ENCODE measurements at places on chromosomes 4 and X.

DNA sequence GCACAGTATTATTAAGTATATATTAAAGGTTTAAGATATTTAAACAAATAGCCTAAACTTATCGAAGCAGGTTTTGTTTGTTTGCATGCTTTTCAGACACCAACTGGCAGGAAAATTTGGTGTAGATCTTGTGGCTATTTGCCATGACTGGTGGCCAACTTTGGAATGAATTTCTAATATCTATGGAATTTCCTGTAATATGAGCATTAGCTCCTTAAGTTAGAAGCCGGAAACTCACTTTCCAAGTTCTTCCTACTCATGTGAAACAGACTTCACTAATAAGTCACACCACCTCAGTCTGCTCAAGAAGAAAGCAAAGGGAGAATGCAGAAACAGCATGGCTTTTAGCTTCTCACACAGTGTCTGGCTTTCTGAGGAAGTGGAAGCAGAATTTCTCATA lies 563.9 kb downstream of the GRXCR1 start:
- no peak for DNase-seq

- DNase-seq: no peak
Observed at GRCh38 chrX:53471346-53471745, 37.2 kb upstream of the HSD17B10 start.

- no peak for DNase-seq
Observed at GRCh38 chr4:60134099-60134498, 1066.0 kb upstream of the ADGRL3 start.

DNA sequence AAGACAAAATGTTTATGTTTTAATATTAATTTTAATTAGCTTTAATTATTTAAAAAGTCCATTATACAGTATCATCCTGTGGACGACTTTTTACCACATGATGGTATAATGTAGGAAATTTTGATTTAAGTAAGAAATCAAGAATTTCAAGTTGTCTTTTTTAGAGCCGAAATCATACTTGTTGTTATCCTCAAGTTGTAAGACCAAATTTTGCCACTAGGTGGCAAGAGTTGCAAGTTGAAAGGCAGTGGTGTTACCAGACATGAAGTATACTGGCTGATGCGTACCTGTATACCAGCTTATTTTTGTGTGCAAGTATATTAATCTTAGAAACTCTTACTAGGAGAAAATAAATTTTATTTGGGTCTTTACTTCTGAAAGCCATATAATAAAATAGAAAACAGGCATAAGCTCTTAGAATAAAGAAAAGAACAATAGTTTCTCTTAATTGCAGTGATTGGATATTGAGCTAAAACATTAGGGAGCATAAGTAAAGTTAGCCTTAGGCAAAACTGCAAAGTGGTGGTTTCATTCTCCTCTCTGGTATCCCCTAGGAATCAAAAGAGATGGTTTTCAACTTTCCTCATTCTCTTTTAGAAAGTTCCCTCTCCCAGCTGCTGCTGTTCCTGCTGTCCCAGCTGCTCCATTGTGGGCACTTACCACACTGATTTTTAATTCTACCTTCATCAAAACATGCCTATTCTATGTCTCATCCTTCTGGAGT lies 118.0 kb upstream of the WDFY3 start:
- no peak for DNase-seq

DNA sequence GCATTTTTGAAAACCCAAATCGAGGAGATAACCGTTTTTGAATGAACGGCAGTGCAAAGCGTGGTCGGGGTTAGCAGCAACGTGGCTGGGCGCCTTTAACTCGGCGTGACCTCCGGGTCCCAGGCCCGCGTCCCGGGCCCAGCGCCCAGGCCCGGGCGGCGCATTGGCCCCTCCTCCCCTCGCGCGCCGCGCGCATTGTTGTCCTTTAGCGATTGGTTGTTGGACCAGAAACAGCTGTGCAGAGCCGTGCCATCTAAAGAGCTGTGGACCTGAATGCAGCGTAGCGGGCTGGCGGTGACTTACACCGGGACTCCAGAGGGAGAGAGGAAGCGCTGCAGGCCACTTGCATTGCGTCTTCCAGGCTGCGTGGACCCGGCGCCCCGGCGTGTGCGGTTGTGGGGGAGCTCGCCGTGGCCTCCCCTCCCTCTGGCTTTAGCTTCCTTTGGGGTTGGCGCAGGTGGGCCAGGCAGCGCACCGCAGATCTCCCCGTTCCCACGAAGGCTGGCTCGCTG lies at the start of gene STOX2:
TSS of gene STOX2 (plus strand) at position 227 of the 512 bp plus-strand sequence. CDS start 1,484 bp downstream, outside the sequence.
- DNase-seq: no peak

GRCh38 chr4:168881781-168882420 lies 128.2 kb downstream of the CBR4 start:
- no peak for DNase-seq

DNA sequence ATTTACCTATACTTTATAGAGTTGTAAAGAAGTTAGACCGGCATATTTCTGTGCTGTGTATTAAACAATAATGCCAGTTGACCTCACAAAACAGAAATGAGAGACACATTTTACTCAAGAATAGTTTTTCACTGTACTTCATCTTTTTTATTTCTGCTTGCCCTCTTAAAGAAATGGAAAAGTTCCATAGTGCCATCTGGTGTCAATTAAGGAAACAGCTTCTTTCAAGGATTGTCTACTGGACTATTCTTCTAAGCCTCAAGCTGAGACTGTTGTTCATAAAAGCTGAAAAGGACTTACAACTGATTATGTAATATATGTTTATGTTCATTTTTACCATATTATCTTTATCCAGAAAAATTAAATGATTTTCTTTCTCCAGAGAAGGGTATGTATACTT lies 1523.7 kb downstream of the ARAP2 start:
- DNase-seq: no peak

DNA sequence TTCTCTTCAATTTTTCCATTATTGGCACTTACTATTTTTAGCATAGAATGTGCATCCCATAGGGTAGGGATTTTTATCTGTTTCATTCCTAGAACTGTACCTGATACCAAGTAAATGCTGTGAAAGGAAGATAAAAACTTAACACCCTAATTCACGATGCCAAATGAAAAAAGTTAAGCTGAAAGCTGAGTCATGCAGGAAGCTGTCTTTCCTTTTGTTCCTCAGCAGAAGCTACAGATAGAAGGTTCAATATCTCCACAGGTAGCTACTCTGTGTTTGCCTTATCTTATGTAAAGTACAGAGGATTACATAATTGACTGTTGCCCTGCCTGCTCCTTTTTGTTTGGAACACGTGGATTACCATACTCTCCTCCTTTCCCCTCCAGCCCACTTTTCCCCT lies 77.0 kb downstream of the LRP2BP start:
- no peak for DNase-seq

DNA sequence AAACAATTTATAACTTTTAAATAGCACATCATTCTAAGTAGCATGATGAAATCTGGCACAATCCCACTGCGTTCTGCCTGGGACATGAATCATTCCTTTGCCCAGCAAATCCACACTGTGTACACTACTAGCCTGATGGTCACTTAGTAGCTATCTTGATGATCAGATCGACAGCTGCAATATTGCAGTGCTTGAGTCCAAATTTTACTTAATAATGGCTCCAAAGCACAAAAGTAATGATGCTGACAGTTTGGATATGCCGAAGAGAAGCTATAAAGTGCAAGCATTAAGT lies 86.6 kb upstream of the NPNT start:
- no peak for DNase-seq

DNA sequence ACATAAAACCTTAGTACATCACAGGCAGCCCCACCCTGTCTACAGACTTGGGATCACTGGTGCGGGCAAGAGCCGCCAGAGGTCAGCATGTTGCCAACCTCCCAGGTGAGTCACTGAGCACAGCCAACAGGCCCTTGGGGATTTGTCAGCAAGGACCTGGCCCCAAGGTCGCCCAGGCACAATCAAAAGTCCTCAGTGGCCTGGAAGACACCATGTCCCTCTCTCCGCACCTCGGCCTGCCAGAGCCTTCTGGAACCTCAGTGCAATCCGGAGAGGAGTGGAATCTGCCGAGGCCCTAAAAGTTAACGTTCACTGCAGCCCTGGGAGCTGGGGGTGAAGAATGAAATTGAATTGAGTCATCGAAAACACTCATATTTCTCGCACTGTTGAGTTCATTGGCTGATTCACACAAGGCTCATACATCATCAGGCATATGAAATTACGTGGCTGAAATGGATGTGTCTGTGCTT lies 74.3 kb downstream of the WFS1 start:
- no peak for DNase-seq

DNA sequence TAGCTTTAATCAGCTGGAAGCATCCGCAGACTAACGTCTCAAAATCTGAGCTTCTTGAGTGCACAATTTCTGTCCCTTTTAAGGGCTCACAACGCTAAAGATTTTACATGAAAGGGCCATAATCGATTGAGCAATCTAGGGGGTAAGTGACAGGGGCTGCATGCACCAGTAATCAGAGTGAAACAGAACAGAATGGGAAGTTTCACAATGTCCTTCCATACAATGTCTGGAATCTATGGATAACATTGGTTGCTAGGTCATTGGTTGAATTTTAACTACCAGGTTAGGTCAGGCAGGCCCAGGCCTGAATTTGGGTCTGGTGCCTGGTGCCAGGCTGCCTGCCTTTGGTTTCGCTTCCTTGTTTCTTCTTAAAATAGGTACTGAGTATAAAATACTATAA lies 42.0 kb upstream of the MTMR8 start:
- no peak for DNase-seq

DNA sequence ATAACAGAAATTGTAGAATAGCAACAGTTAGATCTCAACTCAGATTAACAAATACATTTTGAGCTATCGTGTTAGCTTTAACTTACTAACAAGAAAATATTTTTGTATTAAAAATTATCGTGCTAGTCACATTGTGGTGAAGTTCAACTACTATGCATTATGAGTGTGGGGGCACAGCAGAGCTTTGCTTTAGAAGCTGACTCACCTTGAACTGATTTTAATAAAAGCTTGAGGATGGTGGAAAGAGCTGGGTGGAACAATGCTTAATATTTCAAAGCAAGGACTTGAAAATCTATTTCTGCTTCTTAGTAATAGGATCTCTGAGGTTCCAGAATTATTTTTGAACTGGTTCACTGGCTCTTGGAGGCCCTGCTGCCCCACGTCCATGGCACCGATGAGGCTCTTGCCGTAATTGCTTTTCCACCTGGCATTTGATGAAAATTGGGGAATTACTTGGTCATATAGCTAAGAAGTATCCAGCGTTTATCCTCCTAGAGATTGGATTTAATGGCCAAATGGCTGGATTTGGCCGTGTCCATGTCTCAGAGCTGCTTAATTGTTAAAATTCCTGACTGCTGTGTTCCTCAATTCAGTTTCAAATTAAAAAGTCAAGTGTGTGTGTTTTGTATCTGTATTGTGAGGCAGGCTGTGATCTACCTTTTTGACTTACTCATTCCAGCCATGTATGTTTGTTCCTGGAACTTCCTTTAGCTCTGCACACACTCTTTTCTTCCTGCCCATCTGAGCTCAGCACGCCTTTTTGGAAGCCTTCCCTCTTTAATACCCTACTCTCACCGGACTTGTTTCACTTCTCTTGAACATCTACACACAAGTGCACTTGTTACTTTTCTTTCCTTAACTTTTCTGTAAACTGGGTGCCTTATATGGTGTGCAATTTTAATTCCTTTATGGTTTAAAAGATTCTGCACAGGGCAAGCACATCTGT lies 66.6 kb upstream of the LIMCH1 start:
- no peak for DNase-seq

GRCh38 chr4:184408684-184409081 lies 65.7 kb downstream of the IRF2 start:
- DNase-seq: no peak

DNA sequence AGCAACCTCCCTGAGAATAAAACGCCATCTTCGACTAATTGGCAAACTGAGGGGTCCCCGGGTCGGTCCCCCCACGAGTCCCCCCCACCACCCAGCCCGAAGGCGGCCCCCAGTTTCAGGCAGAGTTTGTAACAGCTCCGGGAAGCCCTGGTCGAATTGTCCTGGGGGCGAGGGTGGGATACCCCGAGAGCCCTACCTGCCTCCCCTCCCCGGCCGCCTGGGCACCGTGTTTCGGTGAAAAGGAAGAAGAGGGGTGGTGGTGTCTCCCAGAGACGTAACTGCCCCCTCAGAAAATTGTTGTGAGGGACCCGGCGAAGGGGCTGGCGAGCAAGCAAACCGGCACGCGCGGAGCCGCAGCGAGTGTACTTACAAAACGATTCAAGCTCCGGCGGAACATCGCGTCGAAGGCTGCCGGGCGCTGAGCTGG lies 1.2 kb downstream of the ATP11C start:
- DNase-seq: no peak

DNA sequence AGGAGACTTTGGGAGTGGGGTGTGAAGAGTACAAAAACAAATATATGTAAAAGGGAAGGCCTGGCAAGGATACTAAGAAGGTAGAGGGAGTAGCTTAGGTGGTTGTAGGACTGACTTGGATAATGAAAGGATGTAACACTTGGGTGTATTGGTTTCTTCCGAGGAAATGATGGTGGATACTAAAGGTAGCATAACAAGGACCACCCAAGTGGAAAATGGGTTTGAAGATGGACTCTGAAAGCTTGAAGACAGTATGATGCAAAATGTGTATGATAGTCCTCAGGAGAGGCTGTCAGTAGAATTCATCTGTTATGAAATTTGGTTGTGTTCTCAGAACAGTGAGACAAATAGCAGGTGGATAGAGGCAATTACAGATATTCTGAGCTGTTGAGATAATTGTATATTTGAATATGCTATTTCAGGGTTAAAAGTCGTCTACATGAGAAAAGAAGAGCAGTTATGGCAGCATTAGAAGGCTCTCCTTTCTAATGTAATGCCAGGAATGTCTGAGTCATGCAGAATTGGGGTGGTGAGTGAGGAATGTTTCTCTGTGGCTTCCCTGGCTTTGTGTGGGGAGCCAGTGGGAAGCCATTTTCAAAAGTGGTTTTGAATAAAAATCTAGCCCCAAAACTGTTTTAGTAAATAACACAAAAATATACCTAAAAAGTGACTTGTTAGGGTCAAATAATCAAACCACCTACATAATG lies 75.6 kb downstream of the FHIP1A start:
- no peak for DNase-seq

DNA sequence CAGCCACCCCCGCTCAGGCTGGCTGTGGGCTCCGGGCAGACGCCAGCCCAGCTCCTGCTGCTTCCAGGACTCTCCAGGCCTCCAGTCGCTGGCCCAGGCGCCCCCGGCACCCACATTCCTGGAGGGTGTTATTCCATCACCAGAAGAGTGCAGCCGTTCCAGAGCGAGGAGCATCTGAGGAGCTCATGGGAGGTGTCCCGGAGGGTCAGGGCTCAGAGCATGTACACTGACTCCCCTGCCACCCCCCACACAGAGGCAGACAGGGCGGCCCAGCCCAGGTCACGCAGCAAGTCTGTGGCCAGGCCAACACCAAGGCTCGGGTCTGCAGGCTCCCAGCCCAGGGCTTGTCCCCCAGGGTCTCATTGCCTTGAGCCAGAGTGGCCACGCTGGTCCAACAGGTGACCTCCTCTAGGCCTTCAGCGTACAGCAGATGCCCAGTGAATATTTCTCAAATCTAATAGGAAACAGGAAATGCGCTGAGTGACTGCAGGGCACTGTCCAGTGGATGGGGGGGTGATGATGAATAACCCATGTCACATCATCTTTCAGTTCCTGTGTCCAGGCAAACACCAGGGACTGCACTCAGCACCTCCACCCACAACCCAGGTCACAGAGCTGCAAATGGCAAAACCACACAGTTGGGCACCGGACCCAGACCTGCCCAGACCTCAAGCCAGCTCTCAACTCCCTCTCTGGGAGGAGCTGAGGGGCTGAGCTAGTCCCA lies 37.2 kb downstream of the ABLIM2 start:
- no peak for DNase-seq

All from activated CD8-positive, alpha-beta memory T cell treated with anti-CD3 and anti-CD28 coated beads for 4 hours (primary cell).